ENCODE measurements at places on chromosomes 6 and 20.

- DNase-seq, result no peak
These were observed 737.9 kb upstream of the SLC35B3 start for GRCh38 chr6:9173229-9173628.

DNA sequence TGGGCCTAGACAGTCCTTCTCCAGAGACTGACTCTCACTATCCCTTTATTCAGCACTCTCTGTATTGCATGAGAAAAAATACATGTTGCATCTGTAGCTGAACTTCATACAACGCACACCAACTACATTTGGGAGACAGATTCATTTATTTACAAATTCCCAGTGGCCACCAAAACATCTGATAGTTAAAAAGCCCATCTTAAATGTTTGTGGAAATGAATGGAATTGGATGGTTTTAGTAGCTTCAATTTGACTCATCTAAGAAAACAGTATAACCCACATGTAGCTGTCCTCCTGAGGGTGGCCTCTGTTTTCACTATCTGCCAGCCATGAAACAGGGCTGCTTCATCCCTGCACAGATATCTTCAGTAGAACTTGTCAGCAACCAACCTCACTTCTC, 116.3 kb downstream of the PCSK2 start:
- DNase-seq, result no peak

DNA sequence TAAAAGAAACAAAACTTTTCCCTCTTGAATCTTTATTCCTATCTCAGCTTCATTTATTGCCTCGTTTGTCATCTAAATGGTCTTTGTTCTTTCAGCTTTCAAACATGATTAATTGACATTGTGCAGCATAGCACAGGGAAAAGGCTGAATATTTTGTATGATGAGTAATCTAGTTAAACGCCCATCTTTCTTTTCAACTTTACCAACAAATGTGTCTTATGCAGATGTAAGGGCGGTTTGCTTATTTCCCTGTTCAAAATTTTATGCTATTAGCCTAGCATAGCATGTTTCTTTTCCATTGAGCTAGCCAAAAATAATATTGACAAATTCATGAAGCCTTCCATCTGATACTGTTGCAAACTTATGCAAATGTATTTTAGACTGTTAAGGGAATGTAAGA, 176.4 kb upstream of the AKAP12 start:
- no peak for DNase-seq

- no peak for DNase-seq
These were observed 30.3 kb downstream of the LRFN2 start for GRCh38 chr6:40556881-40557280.

DNA sequence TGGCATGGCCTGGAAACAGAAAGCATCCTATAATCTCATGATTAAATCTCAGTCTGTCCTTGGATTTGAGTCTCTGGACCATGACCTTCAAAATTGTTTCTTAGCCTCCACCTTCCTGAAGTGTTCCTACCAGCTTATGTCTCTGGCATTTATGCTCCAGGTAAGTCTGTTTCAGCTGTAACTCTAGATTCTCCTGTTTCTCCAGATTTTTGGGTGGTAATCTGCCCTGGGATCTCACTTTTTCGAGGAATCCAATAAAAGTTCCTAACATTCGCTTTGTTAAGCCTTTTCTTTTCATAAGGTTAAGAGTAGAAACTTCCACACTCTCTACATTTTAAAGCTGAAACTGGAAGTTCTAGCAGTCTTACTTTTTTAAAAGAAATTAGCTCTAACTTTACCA, 318.5 kb downstream of the C6orf118 start:
- no peak for DNase-seq

- DNase-seq, result peak; percentile 46
These were observed at the start of gene PLEKHG1 for GRCh38 chr6:150599199-150600009. Gene PLEKHG1, plus strand, starts transcription at chr6:150599885. Its CDS starts 133,797 bp downstream, at chr6:150733682.

- no peak for DNase-seq
These were observed 36.7 kb downstream of the SLC22A2 start for GRCh38 chr6:160221918-160222317.

GRCh38 chr6:154242617-154243357, 113.8 kb downstream of the IPCEF1 start:
- no peak for DNase-seq
